Stimulated activated CD4-positive, alpha-beta T cell treated with anti-CD3 and anti-CD28 coated beads, Interleukin-12 subunit alpha, Interleukin-12 subunit beta, amount 100 ng/mL, for 48 hours (primary cell): ENCODE measurements at places on chromosomes 6 and 20.

DNA sequence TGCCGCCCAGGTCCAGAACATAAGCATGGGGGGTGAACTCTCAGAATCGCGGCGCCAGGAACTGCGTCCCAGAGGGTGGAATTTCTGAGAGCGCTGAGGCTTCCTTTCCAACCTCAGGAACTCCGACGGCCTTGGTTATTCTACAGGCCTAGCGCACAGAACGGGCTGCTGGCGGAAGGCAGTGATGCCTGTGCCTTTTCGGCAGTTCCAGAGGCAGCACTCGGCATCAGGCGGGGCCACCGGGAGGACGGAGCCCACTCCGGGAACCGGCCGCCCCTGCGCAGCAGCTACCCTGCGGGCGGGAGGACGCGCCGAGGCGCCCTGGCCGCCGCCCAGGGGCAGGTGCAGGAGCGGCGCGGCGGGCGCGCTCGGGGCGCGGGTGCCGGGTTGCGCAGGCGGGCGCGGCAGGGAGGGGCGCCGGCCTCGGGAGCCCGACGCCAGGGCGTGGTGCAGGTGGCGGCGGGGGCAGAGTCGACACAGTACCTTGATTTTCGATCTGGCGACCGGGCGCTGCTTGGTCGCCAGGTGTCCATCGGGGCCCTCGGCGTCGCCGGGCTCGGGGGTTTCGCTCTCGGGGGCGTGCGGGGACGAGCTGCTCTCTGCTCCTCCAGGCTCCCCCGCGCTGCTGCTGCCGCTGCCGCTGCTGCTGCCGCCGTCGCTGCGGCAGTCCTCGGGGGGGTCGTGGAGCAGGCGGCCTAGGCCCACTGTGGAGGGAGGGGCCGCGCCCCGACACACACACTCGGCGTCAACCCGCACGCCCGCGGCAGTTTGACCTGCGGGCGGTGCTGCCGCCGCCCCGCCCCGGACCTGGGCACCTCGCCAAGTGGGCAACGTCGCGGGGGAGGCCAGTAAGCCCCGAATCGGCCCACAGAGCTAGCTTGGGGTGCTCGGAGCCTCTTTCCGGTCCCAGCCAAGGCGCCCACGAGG is 1.3 kb downstream of the OVOL2 start:
- DNase-seq = no peak

DNA sequence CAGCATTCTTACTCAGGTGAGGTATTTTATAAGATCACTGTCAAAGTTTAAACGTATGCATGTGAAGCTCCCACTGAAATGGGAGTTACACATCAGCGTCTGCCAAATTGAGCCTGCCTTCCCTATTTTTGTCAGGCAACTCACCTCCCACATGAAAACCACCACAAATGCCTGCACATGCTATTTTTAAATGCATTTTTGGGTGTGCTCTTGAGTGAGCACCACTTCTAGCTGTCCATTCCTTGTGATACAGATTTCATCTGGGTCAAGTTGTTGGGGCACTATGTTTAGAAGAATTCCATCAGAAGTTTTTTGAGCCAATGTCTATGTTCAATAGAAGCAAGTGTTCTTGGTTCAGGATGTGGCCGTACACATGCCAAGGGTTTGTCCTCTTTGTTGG is 71.7 kb upstream of the RIPPLY2 start:
- DNase-seq = no peak

- DNase-seq = no peak
Measured at GRCh38 chr20:41627001-41627495, 8.9 kb upstream of the CHD6 start.

- no peak for DNase-seq
Measured at GRCh38 chr20:53621482-53622246, 28.0 kb upstream of the ZNF217 start.

DNA sequence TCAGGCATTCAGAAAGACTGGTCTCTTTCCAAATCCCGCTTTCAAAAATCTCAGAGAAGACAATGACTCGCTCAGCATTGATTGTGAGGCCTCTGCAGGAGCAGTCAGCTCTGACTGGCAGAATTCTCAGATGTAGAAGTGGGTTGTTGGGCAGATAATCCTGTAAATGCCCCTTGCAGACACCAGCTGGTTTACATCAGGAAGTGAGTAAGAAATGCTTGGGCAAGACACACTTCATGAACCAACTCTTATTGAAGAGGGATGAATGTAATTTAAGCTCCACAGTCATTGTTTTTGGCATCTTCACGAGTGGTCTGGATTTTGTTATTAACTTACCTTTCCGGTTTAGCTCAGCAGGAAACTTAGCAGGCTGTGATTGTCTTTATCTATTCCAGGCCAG is 166.6 kb downstream of the PLCB4 start:
- DNase-seq = no peak

DNA sequence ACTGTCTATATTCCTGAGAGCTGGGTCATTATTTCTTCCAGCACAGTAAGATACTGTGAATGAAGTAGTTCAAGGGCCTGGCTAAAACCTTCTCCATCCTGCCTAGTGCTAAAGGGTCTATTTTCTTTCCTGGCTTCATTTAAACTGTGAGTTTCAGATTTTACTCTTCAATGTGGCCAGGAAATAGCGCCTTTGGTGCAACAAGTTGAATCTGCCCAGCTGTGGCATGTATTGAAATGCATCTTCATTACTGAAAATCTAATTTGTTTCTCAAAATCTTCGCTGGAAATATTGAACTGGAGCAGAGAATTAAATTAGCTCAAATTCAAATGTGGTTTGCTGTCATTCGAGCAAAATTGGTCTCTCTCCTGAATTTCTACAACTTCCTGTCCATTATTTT is 114.6 kb upstream of the KCNG1 start:
- DNase-seq = no peak

DNA sequence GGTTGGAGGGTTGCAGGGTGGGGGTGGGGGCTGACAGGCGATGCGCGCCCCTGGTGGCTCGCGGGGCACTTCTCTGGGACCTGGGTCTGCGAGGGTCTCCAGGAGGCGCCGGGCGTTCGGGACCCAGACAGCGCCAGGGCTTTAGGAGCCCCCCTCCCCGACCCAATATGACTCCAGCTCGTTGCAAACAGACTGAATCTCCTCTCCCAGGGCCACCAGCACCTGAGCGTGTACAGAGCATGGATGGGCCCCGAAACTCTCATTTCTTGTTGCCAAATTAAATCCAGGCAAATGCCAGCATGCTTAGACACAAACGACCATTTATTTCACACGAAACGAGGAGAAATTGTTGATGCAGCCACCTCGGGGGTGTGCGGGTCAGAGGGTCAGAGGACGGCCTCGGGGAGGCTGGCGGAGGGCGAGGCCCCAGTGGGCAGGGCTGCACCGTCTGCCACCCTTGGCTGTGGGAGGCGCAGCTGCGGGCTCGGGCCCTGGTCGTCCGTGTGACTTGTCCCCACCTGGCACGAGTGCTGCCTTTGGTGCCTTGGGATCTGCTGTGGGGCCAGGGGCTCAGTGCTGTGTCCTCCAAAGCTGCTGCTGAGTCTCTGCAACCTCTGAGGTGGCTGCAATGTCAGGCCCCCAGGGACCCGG is 20.9 kb upstream of the GATA5 start:
- no peak for DNase-seq

DNA sequence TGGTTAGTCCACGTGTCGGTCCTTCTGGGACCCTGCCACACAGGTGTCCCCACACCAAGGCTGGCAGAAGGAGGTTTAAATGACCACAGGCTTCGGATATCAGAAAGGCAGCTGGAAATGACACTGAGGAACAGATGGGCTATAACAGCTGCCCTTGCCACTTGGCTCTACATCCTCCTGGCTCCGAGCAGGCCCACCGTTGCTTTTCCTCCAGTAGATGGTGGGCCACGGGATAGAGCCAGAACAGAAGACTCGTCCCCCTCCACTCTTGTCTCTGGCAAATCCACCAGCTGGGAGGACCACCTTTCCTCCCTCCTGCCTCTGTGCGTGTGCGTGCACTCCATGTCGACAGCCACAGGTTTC is 17.6 kb downstream of the WRNIP1 start:
- DNase-seq = no peak

DNA sequence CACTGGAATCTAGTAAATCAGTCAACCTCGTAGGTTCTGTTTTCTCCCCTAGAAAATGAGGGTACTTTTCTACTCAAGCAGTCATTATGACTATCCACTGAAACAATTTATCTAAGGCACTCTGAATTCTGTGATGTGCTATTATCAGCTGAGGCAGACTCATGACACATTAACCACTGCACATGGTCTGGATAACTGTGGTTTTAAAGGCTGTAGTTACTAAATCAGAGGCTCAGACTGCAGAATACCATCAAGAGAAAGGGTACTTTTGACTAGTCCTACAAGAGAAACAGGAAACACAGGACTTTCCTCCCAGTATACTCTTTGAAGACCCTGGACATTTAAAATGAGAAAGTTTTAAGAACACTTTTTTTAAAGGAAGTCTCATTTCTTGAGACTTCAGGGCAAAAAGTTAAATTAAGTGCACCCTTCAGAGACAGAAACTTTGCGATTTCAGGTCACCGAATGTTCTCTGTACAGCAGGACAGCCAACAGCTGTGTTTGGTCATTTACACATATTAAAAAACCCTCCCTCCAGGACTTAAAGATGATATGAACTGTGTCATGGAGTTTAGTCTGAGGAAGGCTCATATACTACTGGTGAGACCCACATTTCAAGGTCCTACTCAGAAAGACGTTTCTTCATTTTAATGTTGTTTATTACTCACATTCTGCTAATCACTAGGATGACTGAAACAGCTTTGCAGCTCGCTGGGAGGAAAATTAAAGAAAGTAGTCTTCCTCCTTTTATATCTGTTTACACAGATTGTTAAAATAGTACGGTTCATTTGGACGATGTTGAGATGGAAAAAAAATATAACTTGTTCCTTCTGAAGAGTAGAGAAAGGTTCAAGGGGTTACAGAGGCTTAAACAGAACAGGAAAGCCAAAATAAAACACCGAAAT is 19.9 kb downstream of the ATXN1 start:
- no peak for DNase-seq

- no peak for DNase-seq
Measured at GRCh38 chr20:842547-842940, 9.0 kb downstream of the FAM110A start.

DNA sequence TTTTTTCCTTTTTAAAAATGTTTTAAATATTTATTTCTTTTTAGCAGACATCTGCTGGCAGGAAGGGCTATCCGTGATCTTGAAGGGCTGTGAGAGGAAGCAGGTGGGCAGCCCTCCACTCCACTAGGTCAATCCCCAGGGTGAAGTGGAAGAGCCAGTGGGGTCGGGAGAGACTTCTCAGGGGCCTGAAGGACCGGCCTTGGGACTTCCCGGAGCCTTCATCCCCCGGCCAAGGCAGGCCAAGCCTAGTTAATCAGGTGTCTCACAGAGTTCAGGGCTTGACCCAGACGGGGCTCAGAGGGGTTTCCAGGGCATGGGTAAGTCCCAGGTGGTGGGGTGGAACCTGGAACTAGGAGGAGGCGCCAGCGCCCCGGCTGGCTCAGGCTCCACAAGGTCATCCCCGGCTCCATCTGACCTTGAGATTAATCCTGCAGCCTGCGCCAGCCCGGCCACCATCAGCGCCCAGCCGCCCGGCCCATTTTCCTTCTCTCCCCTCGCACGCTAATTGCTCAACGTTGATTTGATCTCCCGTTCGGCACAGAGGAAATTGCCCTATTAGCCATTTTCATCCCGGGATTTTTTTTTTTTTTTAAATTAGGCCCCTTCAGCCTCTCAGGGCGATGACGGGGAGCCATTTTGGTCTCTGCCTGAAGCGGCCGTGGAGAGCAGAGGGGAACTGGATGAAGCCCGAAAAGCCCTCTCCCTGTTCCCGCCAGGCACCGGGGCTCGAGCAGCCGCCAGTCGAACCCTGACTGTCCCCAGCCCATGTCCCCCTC is 44.4 kb downstream of the MDFI start:
- no peak for DNase-seq

DNA sequence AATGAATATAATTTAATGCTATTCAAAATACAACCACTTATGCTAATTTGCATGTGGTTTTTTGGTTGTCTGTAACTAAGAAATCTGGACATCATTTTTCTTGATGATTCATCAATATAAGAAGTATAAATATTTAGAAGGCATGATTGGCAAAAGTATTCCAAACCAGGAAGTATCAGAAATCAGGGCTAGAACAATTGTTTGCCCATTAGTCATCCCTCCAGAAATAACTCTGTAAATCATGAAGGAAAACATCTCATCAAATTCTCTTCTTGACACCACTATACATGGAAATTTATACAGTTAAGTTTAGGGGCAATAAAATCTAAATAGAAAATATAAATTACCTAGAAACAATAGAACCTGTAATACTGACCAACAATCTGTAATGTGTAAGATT is 554.7 kb upstream of the HS3ST5 start:
- DNase-seq = no peak

GRCh38 chr20:49908258-49908565 is 7.1 kb downstream of the SPATA2 start:
- no peak for DNase-seq

- no peak for DNase-seq
Measured at GRCh38 chr6:149122850-149123821, 194.4 kb upstream of the TAB2 start.

GRCh38 chr6:148487461-148487860 is 144.8 kb downstream of the SASH1 start:
- DNase-seq = no peak

DNA sequence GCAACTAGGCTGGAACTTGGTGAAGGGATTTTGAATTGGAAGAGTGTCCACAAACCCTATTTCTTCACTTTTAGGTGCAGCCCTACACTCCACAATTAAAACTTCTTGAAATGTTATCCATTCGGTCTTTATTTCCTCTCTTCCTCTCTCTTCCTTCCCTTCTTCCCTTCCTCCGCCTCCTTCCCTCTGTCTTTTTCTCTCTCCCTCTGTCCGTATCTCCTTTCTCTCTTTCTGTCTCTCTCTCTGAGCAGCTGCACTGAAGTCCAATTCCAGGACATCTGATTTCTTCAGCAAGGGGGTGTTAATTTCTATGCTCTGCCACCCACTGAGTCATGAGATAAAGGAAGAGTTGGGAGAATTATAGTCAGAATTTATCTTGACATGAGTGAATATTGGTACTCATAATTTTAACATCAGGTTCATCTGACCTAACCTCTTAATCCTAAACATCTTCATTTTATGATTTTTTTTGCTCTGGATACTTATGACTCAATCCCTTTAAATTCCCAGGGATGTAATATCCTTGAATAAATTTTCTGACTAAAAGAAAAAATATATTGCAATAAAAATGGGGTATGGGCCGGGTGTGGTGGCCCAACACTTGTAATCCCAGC is 84.2 kb downstream of the BCAS1 start:
- DNase-seq = no peak

GRCh38 chr6:160130729-160131484 is 9.3 kb downstream of the SLC22A1 start:
- DNase-seq = no peak

DNA sequence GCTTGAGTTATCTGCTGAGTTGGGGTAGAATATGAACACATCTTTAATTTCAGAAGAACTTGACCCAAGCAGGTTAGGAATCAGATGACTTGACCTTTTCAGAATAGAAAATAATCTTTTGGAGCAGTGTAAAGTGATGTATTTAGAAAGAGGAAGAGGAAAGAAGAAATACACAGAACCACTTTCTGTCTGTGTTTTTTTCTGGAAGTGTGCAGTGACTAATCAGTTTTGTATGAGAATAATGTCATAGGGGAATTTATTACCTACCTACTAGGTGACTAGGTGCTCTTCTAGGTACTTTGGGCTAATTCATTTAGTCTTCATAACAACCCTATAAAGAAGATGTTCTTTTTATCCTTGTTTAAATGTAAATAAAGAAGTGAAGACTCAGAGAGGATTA is 3.0 kb downstream of the PPP1R14C start:
- DNase-seq = no peak

GRCh38 chr20:47146686-47147085 is 209.8 kb downstream of the ZMYND8 start:
- DNase-seq = no peak

- no peak for DNase-seq
Measured at GRCh38 chr6:17964633-17965032, 22.8 kb downstream of the KIF13A start.
